ENCODE measurements at places on chromosomes 7 and 10. TPM values are rescaled to one million over a fixed set of nuclear protein-coding genes. Genes with fewer than 3 reads are reported as not detected.

Gene TDRD1
- 0.48 TPM for total RNA-seq

DNA sequence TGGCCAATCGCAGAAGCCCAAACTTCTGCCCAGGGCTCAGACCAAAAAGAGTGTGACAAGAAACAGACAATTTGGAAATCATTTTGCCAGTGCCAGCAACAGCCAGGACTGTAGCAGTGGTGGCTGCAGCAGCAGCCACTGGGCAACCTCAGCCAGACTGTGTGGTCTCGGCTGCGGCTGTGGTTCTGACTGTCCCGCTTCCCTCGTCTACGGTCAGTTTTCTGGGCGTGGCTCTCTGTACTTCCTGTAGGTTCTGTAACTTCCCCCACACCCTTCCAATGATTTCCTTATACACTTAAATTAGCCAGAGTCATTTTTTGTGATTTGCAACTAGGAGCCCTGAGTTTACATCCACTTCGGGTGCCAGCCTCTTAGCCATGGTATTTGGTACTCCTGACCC lies 39.9 kb downstream of the CYTH3 start:
- ATAC-seq, result peak; percentile 46

DNA sequence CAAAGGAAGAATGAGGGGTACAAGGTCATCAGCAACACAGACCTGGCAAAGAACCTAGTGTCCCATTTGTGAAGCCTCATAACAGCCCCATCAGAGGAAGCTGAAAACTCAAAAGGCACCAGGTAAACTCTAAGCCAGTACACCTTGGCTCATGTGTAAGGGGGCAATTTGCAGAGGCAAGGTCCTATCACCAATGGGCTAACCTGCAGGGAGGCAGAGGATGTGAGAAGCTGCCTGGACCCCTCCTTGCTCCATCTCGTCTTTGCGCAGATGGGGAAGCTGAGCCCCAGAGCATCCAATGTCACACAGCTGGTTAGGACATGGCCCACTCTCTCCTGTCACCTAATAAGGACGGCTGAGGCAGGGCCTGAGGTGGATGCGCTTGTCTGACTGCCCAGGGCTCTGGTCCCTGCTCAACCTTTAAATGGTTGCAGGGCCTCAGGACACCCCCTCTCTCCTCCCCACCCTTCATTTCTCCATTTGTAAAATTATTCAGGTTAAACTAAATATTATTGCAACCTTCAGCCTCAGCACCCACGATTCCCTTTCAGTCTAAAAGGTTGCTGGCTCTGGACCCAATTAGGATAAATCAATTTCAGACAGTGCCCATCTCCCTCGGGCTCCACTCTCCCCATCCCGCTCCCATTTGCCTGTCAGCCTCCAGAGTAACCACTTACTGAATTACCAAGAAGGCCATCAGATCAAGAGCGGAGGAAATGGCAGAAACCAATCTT lies 135.3 kb downstream of the OAT start:
- no peak for ATAC-seq

- no peak for ATAC-seq
Measured at GRCh38 chr7:100825751-100826513, 1.4 kb downstream of the EPHB4 start.

GRCh38 chr7:29044554-29044953 lies 86.4 kb upstream of the TRIL start:
- ATAC-seq, result no peak

- peak; percentile 61 for ATAC-seq
Measured at GRCh38 chr7:50782375-50783208, at the start of gene GRB10. Gene GRB10, minus strand, starts transcription at chr7:50782896. Its CDS starts 50,574 bp downstream, at chr7:50732322.

DNA sequence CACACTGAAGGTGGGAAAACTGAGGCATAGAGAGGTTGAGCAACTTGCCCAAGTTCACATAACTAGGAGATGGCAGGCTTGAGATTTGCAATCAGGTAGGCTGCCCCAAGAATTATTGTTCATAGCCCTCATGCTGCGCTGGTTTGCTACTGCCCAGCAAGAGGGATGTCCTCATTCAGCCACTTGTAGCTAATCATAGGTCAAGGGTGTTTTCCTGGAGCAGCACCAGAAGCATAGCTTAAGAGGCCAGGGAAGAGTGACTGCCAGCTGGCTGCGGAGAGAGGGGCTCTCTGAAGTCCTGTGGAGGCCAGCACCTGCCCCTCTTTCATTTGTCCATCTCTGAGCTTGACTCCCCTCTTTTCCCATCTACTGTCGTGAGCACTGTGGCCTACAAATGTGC lies 15.0 kb downstream of the CDHR3 start:
- no peak for ATAC-seq

Gene ATOH7
- total RNA-seq, result not detected

DNA sequence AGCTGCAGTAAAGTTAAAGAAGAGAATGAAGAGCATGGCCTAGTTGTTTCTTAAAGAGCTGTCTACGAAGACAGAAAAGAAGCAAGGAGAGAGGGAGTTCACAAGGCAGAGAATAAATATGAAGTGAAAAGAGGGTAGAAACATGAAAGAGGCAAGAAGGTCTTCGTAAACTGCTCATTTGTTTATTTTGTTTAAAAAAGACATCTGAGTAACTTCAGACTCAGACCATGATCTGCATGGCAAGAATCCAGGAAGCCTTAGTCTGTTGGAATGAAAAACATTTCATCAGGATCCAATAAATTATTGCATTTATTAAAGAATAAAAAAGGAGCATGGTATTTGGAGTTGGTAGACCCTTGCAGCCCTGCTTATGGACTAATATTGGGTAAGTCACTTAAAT lies 151.1 kb downstream of the SEM1 start:
- ATAC-seq, result no peak

Gene APBB1IP
- total RNA-seq, result 46.5 TPM

Gene OR2A12
- not detected for total RNA-seq

- ATAC-seq, result no peak
Measured at GRCh38 chr7:99177165-99177564, 30.8 kb downstream of the KPNA7 start.

- no peak for ATAC-seq
Measured at GRCh38 chr7:264541-265191, 25.3 kb upstream of the FOXL3 start.

DNA sequence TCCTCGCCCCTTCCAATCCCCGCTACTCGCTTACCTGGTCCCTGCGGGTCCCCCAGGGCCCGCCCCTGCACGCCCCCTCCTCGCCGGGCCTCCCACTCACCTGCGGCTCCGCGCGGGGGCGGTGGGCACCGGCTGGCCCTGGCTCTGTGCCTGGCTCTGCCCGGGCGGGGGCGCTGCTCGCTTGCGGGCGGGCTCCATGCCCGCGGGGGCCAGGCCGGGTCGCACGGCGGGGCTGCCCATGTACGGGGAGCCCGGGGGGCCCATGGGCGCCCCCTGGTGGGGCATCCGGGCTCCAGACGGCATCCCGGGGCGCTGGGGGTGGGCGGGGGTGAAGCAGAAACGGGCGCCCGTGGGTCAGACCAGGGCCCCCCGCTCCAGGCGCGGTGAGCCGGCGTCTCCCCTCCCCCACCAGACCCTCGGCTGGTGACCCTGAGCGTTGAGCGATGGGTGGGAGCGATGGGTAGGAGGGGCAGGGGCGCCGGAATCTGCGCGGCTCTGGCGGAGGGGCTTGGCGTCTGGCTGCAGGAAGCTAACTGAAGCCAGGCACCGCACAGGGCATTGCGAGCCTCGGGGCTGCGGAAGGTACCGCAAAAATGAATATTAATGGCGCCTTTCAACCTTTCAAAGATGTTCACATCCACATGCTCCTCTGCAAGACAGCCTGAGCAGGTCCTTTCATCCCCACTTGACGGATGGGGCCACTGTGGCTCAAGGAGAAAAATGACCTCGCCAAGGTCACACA lies 3.0 kb downstream of the SMARCD3 start:
- peak; percentile 64 for ATAC-seq

Gene AKR1C1
- total RNA-seq, result 0.71 TPM

DNA sequence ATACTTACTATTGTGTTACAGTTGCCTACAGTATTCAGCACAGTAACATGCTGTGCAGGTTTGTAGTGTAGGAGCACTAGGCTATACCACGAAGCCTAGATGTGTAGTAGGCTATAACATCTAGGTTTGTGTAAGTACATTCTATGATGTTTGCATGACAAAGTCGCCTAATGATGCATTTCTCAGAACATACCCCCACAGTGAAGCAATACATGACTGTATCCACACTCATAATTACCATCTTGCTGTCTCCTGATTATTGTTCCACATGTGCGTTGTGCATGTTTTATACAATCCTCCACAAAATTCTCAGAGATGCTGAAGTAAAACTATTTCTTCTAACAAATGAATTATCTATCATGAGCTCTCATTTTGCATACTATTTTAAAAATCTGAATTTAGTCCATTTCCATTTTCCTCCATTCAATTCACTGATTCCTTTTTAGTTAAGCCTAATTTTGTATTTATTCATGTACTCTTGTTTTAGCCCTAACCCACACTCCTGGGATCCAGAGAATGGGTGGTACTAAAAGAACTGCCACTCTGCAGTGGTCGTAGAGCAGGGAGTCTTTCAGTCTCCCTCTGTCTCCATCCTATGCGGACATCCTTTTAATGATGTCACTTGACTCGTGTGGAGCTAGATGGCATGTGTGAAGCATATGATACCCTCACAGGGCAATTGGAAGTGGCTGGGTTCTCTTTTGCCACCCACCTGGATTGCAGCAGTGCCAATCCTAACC lies 67.6 kb upstream of the CAV2 start:
- no peak for ATAC-seq

DNA sequence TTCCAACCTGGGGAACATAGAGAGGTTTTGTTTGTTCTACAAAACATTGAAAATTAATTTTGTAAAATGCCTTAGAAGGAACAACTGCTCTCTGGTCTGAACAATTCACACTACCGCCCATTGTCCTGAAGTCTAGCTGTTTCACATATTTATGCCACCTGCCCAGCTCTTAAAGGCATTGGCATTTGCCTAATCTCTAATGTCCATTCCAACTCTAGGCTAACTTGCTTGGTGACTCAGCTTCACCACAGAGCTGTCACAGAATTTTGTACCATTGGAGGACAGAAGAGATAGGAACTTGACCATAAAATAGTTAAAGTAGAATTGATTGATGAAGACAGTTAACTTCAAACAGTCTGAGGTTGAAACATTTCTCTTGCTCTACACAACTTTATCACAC lies 53.5 kb upstream of the PPP1R17 start:
- no peak for ATAC-seq

DNA sequence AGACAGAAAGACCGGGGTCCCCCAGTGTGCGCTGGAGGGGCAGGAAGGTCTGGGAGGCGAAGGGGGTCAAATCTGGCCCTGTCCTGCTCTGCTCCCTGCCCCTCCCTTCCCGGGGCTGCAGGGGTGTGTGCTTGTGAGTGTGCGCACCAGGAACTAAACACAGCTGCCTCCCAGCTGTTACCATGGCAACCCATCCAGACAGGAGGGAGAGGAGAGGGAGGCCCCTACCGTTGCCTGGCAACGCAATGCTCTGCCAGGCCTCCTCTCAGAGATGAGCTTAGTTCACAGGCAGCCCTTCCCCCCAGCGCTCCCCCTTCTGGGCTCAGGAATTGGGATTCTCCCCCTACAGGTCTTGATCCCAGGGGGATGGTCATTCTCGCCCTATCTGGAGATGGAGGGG lies 6.1 kb downstream of the NYAP1 start:
- peak; percentile 27 for ATAC-seq

Gene GIMAP5
- total RNA-seq, result 142 TPM

GRCh38 chr7:4449263-4449662 lies 232.8 kb upstream of the FOXK1 start:
- no peak for ATAC-seq

DNA sequence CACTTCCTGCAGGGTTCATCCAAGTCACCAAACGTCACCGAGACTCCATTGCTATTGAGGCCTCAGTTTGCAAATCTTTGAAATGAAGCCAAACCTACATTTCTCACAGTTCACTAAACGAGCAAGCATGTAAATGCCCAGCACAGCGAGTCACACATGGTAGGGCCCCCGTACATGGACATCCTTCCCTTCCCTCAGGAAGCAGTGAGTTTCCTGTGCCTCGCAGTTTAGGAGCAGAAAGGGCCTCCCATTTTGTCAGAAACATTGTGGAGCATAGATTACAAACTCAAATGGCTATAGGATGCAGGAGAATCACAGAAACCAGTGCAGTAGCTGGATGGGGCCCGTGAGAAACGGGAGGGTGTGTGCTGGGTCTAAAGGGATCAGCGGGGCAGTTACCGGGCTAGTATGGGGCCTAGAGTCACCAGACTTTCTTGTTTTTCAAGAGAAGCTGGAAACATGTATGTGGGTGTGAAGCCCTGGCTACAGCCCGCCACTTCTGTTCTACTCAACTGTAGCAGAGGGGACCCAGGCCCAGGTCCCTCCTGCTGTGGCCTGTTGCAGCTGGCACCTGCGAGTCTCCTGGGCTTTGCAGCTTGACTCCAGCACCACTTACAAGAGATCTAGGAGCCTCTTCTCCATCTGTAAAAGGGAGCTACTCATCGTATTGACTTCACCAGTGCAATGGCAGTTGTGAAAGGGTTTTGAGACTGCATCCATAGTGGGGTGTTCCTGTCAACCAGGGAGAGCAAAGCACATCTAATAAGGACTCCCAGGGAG lies 14.2 kb upstream of the SLC18A3 start:
- ATAC-seq, result no peak

DNA sequence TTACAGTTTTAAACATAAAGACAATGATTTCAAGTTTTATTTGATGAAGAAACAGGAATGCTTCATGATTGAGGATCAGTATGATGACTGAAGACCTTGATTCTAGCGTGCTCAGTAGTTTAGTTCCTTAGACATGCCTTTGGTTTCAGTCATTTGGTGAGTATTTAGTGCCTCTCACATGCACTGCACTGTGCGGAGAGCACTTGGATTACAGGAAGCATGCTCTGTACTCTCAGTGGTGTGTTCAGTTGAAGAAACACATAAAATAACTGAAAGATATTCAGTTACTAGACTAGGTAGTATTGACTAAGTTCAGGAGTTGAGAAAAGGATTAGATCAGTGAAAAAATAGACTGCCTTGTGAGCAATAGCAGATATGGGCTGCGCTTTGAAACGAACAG lies 25.5 kb downstream of the RBM17 start:
- peak; percentile 77 for ATAC-seq

- ATAC-seq, result no peak
Measured at GRCh38 chr7:150955519-150956394, 22.4 kb downstream of the KCNH2 start.

DNA sequence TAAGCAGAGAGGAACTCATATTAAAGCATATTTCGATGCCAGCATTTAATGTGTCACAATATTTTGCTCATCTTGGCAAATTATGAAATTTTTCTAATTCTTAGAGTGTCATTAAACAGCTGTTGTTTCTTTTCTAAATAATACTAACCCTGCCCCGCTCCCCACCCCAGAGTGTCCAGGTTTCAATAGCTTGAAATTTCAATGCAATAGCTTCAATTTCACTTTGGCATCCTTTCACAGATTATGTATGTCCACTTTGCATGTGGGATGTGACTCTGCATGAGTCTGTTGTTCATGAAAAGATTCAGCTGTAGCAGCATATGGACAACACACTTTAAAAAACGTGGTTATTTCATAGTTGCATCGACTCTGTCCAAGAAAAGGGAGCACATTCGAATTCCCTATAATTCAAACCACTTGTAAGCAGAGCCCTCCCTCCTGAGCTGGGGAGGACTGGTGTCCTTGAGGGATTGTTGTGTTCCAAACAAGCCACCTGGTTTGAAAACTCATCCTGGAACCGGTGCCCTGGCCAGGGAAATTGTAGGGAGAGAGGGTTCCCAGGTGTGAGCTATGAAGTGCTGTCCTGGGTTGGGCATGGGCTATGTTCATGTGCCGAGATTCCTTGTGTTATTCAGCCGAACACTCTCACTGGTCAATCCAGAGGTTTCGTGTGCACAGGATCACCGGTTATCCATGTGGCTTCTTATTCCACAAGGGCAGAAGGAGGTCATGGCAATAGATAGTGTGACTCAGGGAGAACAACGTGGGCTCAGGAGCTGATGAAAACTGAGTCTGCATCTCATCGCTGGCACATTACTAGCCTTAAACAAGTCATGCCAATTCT lies 64.6 kb upstream of the CREB5 start:
- no peak for ATAC-seq

Gene VOPP1
- 70.9 TPM for total RNA-seq
